Fibroblast of villous mesenchyme (primary cell): ENCODE measurements at places on chromosomes 12 and 14. TPM values are rescaled to one million over a fixed set of nuclear protein-coding genes. Genes with fewer than 3 reads are reported as not detected.

DNA sequence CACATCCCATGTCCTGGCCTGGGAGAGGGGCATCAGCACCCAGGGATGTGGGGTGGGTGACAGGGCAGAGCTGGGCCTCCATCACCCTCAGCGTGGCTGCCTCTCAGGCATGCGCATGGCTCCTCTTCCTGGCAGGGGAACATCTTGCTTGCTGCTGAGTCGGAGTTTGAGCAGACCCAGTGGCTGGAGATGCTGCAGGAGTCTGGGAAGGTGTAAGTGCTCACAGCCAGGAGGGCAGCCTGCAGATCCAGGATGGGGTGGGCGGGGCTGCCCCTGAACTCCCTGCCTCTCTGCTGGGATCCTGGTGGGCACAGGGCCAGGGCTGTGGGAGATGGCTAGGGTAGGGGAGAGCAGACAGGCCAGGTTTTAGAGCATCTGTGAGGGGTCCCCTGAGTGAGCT, 16.2 kb downstream of the PLEKHD1 start:
- no peak for DNase-seq

- no peak for DNase-seq
These were observed 176.1 kb downstream of the IPO8 start for GRCh38 chr12:30519535-30519934.

- DNase-seq: peak; percentile 88
These were observed 201.2 kb upstream of the PRICKLE1 start for GRCh38 chr12:42790761-42791151.

GRCh38 chr12:46184798-46185595, 83.8 kb downstream of the SLC38A1 start:
- no peak for DNase-seq

DNA sequence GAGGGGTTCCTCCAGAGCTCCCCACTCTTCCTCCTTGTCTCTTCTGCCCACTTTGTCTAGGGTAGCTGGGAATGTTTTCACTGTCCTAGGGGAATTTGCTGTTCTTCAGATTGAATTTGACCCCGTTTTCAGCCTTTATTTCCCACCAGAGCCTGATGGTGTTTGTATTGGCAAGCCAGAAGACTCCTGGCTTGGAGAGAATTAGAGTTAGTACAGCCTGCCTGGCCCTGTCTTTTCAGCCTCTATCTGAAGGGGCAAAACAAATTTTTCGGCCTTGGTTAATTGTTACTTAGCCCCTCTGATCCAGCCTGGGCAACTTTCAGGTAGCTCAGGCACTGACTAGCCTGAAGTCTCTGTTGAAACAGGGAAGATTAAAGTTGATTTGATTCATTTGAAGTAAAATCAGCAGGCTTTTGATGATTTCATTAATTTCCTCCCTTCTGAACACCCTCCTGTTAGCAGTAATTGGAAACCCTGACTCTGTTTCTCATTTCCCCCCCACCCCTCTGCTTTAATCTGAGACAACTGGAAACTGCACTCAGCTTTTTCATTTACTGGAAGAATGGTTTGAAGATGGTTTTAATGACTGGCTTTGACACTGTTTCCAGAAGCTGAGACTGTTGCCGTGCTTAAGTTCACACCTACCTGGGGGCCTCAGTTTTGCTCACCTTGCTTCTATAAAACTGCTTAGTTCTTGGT, 63.3 kb downstream of the SUSD6 start:
- no peak for DNase-seq

DNA sequence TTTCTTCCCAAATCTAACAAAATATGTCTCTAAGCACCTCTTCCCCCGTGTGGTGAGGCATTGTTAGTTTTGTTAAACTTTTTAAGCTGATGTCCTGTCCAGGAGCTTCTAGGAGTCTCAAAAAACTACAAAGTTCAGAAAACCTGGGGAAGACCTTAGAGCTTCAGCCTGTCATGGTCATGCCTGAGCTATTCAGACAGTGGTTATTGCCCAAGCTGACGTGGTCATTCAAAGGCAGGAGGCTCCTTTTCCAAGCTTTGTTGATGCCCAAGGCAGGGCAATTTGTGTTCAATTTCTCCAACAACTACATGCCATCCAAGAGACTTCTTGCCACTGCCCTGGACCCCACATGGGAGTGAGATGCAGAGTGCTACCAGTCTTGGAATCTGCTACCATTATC, 5.8 kb upstream of the LYZ start:
- no peak for DNase-seq

- no peak for DNase-seq
These were observed 447.0 kb downstream of the DIO2 start for GRCh38 chr14:79764323-79764722.

GRCh38 chr14:105163040-105163742, 5.4 kb downstream of the JAG2 start:
- DNase-seq: no peak

DNA sequence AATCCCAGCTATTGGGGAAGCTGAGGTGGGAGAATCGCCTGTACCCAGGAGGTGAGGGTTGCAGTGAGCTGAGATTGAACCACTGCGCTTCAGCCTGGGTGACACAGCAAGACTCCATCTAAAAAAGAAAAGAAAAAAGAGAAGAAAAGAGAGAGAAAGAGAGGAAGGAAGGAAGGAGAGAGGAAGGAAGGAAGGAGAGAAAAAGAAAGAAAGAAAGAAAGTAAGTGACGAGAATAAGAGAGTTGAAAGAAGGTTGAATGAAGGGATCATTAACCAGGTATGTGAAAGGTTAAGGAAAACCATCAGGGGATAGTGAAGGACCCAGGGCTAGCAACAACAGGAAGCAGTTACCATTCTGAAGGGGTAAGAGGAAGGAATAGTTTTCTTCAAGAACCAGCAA, 4.2 kb upstream of the DTD2 start:
- no peak for DNase-seq

- DNase-seq: no peak
These were observed 23.3 kb downstream of the PAX9 start for GRCh38 chr14:36684946-36685345.

DNA sequence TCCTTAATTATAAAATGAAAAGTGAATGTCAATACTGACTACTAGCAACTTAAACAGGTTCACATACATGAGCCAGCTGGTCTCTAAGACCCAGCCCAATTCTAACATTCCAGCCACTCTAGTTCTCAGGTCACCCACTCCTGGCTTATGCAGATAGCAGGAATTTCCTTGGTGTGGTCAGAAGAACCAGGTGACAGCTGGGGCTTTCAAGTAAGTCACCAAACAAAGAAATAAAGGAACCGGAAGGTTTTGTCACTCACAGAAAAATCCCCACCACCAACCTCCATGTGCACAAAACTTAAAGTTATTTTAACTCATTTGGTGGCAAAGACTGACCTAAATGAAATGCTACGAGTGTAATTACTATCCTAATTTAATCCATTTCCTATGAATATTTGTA, 129.6 kb upstream of the CDKN3 start:
- DNase-seq: no peak

KRT79 gene
- total RNA-seq: not detected in 2 replicates

RARG gene
- 28.0 and 29.4 TPM in 2 replicates for total RNA-seq

TEX52 gene
- not detected in 2 replicates for total RNA-seq
